ENCODE measurements at places on chromosomes 7 and 10.

DNA sequence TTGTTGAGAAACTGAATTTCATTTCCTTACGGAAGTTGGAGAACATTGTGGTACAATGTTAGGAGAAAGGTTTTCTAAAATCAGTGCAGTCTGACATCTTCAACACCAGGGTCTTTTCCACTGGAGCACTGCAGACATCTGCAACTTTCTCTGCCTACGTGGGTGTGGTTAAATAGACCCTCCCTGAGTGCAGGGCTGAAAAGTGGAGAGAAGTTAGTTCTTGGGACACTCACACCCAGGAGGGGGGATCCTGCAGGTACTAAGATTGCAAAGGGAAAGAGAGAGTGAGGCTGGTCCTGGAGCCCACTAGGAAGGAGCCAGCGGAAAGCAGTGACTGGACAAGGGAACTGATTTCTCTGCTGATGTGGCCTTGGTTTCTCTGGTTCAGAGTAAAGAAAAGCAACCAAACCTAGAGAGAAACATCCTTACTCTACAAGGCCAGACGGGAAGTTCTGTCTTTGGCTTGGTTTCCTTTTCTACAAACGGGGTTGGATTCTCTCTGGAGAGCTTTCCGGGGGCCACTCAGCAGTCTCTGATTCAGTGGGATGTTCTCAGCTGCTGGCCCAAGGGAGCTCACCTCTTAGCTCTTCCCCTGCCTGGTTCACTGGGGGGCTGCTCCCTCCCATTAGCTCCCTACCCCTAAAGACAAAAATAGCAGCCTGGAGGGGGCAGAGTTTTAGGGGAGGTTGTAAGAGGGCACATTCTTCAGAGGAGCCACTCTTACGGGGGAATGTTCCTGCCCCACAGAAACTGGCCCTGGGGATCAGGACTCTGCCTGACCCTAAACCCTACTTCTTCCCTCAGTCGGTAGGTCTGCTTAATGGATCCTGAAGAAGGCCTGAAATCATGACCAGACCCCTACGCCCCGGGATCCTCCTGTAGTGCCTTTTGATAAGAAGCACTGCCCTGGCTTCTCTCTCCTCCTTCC lies 2.7 kb downstream of the UPP1 start:
- DNase-seq, result no peak

- DNase-seq, result no peak
Observed at GRCh38 chr10:18020523-18020922, 68.8 kb downstream of the SLC39A12 start.

DNA sequence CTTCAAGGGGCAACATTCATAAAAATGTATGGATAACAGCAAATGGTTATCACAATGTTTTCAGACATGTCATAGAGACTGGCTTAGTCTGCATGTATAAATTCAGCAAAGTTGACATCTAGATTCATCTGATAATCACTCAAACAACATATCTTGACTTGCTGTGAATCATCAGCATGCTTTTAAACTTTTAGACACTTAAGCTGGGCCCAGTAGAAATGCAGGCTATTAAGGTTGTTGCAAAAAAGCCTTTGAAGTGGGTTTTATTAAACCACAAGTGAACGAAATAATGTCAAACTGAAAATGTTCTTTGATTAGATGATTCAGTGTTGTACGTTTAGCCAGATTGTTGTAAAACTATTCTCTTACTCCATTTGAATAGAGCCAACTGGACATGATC lies 759.6 kb downstream of the NXPH1 start:
- DNase-seq, result no peak

DNA sequence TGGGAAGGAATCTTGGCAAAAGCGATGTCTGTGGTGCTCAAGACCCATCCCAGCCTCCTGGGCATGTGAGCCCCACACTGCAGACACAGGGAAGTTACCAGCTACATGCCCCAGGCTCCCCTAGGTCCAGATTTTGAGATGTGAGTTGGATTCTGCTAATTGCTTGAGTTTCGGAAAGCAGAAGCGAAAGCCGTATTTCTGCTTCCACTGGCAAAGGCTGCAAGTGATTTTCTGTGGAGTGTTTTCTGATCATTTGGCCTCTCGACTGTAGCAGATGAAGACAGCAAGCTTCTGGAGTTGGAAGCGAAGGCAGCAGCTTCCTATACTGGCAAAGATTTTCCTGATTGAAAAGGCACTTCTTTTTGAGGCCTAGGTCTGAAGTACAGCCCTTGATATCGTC lies 29.6 kb downstream of the ANKRD16 start:
- DNase-seq, result no peak

GRCh38 chr7:132433301-132433700 lies 143.0 kb downstream of the PLXNA4 start:
- no peak for DNase-seq

DNA sequence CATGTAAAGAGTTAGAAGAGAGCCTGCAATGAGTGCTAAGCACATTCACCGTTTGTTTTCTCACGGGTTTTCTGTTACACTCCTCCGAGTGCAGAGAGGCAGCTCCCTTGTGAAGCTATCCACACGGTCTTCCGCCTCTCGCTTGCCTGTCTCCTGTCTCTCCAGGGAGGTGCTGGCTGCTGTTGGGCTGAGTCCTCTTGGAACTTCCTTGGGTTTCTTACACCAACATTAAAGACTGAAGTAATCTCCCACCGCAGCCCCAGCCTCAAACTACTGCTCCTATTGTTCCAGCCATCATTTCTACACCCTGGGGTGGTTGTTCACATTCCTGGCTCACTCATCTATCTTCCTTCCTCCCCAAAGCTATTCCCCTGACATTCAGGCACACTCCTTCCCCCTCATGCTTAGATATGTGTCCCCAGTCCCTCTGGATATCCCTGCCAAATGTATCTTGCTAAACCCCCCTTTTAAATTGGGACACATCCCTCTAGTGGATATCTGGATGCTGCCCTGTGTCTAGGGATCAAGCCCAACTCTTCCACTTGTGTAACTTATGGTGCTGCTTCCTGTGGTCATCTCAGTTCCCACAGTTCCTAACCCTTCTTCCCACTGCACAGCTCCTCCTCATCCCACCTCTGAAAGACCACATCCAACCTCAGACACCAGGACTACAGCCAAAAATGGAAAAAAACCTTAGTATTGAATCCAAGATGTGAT lies 14.1 kb downstream of the ESYT2 start:
- peak; percentile 38 for DNase-seq

DNA sequence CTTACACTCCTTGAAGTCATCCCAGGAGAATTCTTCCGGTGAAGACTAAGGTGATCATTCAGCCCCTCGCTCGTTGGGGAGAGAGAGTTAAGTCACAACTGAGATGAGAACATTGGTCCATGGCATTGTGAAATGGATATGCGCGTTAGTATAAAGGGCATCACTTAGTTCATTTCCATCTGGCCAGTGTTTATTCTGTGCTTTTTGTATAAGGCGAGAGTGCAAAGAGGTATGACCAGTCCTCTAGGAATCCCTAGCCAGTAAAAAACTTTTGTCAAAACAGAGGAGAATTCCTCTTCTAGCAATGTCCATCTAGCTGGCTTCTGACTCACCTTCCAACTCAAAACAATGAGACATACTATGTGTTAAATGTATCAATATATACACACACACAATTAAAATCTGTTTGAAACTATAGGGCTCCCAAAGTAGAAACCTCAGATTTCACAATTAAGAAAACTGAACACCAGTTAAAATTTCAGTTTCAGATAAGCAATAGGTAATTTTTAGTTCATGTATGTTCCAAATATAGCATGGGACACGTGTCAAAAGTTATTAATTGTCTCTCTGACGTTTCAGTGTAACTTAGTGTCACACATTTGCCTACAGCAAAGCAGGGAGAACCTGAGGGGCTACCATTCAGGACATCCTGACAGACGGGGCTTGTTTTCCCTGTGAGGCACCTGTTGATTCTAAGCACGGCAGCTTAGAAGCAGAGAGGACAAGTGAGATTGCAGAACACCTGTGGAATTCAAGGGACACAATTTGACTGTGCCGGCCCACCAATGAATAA lies 158.9 kb downstream of the KLF6 start:
- DNase-seq, result no peak

- peak; percentile 98 for DNase-seq
Observed at GRCh38 chr10:86521678-86522509, at the start of gene WAPL. Gene WAPL (minus strand): TSS chr10:86521792. CDS start chr10:86518069, 3,723 bp downstream.

- peak; percentile 56 for DNase-seq
Observed at GRCh38 chr7:4792537-4793126, 17.2 kb downstream of the AP5Z1 start.

DNA sequence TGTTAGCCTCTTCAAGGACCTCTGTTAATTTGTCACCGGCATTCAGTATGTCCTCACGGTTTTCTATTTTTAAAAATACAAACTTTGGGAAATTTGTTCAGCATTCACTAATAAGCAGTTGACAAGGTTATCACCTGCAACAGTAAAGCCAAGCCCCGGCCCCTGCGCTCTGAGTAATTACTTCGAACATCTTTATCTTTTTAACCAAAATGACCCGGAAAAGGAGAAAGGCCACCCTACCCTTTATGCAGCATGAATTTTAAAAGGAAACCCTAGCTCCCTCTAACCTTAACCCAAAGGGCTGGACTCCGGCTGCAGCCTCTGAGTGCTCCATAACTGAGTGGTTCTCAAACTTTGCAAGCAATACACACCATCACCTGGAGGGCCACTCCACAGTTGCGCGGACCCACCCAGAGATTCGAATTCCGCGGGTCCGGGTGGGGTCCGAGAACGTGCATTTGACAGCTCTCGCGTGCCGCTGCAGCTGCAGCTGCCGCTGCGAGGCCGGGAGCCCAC lies 940 bp downstream of the NSMCE4A start:
- no peak for DNase-seq

- DNase-seq, result no peak
Observed at GRCh38 chr10:130337696-130338635, 201.8 kb downstream of the GLRX3 start.

DNA sequence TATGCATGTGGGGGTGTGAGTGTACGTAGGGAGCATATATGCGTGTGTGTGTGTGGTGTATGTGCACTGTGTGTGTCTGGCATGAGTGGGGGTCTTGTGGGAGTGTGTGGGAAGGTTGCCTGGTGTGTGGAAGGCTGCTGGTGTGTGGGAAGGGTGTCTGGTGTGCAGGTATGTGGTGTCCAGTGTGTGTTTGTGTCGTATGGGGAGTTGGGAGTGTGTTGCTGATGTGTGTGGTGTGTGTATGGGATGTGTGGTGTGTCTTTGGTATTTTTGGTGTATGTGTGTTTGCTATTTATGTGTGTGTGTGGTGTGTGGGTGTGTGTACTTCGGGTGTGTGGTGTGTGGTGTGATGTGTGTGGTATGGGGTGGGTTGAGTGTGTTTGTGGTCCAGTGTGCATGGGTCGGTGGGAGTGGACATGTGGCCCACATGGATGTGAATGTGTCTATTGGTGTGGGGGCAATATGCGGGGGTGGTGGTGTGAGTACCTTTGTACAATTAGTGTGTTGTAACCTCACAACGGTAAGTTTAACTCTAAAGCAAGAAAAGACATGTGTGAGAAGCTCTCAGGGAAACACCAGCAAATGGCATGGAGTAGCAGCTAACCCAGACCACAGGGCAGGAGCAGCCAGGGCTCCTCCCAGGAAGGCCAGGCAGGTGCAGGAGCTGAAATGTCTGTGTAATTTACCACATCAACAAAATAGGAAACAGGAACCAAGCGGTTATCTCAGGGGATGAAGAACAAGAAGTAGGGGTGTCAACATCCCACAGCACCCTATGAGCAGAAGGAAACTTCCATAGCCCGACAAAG lies 11.9 kb downstream of the ANTXRL start:
- peak; percentile 10 for DNase-seq

- no peak for DNase-seq
Observed at GRCh38 chr7:113945018-113945938, 26.5 kb upstream of the PPP1R3A start.

DNA sequence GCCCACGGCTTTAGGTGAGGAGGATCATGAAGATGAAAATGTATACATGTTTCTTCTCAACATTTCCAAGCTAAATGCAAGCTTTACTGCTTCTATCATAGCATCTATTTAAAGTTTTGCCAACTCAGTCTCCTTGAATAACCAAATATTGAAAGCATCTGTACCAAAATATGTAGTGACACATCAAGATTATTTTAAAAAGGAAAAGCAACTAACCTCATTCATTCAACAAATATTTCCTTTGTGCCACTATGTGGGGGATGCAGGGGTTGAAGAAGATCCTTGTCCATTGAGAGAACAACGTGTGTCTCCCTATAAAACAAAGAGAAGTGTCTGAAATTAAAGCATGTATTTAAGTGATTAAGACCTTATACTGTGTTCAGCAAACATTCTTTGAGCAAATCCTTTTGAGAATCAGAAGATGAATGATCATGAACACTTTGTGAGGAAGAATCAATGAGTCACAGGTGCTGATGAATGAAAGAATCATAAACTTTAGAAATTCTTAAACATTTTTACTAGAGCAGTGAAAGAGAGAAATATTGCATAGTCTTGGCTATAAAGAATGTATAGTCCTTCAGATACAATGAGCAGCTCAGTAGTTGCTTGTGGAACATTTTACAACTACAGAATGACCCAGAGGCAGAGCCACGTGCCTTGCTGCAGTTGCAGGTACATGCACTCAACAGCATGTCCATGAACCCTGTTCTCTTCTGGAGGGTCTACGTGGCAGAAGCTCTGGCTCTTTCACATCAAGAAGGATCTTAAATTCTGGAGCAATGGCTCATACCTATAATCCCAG lies 13.9 kb downstream of the TAS2R60 start:
- no peak for DNase-seq

GRCh38 chr10:91955114-91955513 lies 31.5 kb downstream of the BTAF1 start:
- no peak for DNase-seq
